ENCODE measurements at places on chromosomes 5 and 9.
A peak's percentile ranks its signal among the peaks of the same experiment; 100 is the strongest.

- H3K27me3 ChIP-seq = no peaks in the 10 kb centered on the region
- H3K4me1 ChIP-seq = peaks cover 62% of the 10 kb centered on the region
- no peak overlapping the region for H3K4me3 ChIP-seq
- no peak for DNase-seq
- H3K27ac ChIP-seq = no peak overlapping the region
- peaks cover 16% of the 10 kb centered on the region for H3K36me3 ChIP-seq
Measured at GRCh38 chr5:67021521-67021920, 175.1 kb downstream of the CD180 start.

DNA sequence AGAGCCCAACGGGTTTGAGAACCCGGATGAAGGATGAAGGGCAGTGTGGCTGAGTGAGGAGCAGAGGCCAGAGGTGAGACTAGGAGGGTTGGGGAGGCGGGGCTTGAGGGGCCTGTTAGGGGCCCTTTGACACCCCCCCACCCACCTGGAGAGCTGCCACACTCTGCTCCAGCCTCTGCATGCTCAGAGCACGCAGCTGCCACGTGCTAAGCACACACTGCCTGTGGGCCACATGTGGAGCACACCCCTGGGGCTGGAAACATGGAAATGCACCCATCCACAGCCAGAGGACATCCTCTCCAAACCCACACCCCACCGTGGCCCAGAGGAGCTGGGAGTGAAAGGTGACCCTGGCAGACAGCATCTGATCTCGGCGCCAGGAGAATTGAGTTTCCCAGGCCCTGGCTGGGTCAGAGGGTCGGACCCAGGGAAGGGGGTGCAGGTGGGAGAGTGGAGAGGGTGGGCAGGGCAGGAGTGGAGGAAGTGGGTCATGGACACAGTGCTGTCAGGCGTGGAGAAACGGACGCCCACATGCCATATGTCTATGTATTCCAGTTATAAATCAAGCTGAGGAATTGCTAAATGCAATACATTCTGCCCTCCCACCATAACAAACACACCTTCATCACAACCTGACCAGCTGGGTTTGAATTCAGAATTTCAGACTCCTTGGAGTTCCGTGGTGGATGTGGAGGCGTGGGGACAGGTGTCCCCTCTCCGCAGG lies 5.9 kb downstream of the DNM1 start:
- no peak overlapping the region for H3K4me3 ChIP-seq
- DNase-seq = no peak
- H3K4me1 ChIP-seq = peaks cover 4% of the 10 kb centered on the region

DNA sequence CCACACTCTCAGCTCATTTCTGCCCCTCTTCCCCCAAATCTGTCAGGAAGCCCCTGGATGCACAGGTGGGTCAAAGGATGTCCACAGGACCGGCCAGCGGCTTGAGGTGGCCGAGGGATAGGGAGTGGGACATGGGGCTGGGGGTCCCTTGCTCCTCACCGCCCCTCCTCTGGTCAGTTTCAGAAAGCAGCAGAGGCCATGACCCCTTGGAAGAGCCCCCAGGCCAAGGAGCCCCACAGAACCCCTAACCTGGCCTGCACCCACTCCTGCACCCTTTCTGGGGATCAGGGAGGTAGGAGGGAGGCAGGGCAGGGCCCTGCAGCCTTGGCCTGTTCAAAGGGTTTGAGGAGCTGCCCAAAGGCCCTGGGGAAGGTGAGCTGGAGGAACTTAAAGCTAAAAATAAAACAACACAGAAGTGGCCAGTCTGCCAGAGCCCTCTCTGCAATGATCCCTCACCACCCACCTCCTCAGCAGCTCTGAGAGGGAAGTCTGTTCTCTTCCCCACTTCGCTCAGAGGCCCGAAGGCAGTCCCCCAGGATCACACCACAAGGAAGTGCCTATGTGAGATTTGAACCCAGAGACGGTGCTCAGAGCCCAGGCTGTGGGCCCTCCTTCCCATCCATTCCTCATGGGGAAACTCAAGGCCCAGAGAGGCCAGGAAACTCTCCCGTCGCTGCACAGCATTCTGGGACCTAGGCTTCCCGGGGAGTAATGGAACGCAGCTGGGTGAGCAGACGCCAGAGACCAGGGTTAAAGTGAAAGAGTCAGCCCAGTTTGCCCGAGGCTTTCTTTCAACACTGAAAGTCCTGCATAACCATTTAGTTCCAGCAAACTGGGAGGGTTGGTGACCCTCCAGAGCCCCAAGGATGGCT lies 910 bp downstream of the ENG start:
- peaks cover 29% of the 10 kb centered on the region for H3K36me3 ChIP-seq
- H3K4me1 ChIP-seq = peaks cover 30% of the 10 kb centered on the region
- H3K4me3 ChIP-seq = peak overlapping the region; percentile 88
- no peak for DNase-seq
- peak overlapping the region; percentile 85 for H3K27ac ChIP-seq

GRCh38 chr5:37132646-37133045 lies 116.5 kb downstream of the CPLANE1 start:
- no peak overlapping the region for H3K4me3 ChIP-seq
- H3K4me1 ChIP-seq = no peaks in the 10 kb centered on the region
- H3K36me3 ChIP-seq = peaks cover 34% of the 10 kb centered on the region
- H3K27me3 ChIP-seq = no peaks in the 10 kb centered on the region
